ENCODE measurements at places on chromosomes 7 and 10.

- no peak for DNase-seq
Observed at GRCh38 chr7:98238076-98238475, 14.0 kb downstream of the TECPR1 start.

DNA sequence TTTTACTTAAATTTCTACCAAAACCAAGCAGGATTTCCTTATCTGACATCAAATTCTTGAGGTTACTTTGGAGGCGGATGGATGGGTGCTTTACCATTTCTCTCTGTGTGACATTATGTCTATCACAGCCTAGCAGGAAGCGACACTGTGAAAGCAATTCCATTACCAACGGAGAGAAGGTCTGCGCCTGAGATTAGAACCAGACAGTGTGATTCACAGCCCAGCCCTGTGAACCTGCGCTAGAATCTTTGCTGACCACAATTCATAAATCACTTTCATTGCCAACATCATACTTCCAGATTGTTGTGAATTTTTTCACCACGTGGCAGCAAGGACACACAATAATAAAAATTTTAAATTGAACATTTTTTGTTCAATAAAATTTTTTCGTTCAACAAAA is 126.5 kb downstream of the CUBN start:
- DNase-seq: no peak

GRCh38 chr10:53479365-53479764 is 706.8 kb upstream of the MBL2 start:
- no peak for DNase-seq

GRCh38 chr7:132393789-132394261 is 182.4 kb downstream of the PLXNA4 start:
- DNase-seq: no peak

DNA sequence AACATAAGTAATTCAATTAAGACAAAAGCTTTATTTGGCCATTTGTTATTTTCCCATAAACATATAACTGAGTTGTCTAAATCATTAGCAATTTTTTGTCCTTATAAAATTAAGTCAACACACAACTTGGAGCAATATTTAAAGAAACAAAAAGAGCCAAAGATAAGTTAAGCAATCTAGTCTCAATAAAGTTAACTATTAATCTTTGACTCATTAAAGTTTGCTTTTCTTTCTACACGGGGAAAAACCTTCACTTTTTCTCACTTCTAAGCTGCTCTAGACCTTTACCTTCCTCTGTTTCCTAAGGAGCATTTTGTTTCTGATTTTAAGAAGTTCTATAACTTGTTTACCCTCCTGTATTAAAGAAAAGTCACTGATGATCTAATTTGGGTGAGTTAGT is 867.1 kb upstream of the PHF14 start:
- no peak for DNase-seq

DNA sequence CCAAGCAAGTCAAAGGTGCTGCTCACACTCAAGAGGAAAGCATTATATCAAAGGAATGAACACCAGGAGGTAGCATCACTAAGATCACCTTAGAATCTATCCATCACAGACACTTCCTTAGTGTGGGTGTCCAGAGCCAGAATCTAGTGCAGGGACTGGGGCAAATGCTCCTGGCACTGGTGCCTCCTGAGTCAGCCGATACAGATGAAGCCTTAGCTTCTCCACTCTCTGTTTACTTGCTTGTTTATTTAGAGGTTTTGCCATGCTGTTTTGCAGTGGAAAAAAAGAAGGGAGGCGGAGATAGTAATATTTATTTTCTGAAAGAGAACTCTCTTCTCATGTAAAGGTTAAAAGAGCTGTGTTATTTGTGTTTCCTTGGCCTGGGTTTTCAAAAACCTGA is 303.1 kb downstream of the WDR11 start:
- DNase-seq: no peak

DNA sequence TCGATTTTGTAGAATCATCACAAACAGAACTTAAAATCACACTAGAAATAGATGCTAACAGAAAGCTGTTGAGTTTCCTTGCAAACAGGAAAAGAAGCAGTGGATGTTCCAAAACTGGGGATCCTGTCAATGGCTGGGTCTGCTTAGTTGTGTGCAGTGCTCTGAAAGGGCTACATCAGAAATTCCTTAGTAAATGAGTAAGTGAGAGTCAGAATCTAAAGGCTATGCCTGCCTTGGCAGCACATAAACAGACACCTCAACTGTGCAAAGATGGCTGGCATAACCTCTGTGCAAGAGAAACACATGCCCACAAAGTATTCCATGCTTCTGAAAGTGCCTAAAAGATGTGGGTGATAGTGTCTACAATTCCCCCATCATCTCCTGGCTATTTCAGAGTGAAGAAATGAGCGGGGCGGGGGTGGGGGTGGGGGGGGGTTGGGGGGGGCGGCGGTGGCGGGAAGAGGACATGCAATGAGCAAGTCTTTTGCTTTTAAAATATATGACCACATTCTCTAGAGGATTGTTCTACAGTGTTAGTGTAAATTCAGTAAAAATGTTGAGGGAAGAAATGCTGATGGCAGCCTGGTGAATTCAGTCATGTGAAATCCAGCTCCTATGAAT is 138.1 kb upstream of the LAMB4 start:
- DNase-seq: no peak

DNA sequence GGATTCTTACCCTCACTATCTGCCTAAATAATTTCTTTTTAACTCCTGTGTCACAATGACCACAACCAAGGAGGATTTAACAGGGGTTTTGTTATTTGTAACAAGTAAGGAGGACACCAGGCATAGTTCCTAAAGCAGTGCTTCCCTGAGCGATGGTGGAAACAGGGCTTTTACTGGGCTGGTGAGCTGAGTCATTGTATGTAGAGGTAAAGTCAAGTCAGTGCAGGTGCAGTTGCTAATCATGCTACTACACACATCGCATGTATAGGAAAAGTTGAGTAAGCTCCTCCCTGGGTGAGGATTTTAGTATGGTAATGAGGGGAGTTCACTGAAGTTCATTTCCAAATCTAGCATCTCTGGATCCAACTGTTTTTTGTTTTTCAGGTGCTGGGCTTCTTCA is 22.9 kb upstream of the ABCA13 start:
- DNase-seq: no peak

GRCh38 chr10:18689498-18689897 is 30.3 kb downstream of the ARL5B start:
- no peak for DNase-seq

GRCh38 chr10:15408557-15408956 is 37.5 kb upstream of the FAM171A1 start:
- DNase-seq: no peak

DNA sequence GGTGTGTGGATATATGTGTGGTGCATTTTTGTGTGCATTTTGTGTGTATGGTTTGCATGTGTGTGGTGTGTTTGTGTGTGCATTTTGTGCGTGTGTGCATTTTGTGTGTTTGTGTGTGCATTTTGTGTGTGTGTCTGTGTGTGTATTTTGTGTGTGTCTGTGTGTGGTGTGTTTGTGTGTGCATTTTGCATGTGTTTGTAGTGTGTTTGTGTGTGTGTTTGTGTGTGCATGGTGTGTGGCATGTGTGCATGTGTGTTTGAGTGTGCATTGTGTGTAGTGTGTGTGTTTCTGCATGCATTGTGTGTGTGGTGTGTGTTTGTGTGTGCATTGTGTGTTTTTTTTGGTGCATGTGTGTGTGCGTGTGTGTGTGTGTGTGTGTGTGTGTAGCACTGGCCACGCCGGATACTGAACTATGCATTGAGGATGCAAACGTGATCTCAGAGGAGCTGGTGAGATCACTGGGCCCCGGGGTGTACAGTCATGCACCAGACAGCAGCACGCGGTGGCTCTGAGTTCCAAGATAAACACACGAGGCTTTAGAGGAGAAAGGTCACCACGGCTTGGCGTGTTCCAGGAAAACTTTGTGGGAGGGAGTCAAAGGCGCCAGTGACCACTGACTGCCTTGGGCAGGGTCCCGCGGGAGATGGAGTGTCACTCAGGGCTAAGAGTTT is 106.6 kb upstream of the SHH start:
- peak; percentile 90 for DNase-seq

GRCh38 chr7:71896535-71896934 is 515.6 kb downstream of the CALN1 start:
- no peak for DNase-seq

DNA sequence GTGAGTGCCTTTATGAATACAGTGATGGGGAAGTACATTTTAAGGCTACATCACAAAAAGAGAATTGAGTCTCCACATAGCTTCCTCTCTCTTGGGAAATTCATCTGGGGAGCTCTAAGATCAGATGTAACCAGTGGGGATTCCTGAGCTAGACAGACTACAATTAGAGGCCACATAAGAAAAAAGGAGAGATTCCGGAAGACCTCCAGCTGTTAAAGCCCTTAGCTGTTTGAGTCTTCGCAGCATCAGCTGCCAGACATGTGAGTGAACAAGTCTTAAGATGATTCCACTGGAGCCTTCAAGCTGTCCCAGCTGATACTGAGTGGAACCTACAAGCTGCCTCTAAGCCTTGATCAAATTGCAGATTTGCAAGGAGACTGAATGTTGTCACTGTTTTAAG is 448.5 kb downstream of the NXPH1 start:
- no peak for DNase-seq

DNA sequence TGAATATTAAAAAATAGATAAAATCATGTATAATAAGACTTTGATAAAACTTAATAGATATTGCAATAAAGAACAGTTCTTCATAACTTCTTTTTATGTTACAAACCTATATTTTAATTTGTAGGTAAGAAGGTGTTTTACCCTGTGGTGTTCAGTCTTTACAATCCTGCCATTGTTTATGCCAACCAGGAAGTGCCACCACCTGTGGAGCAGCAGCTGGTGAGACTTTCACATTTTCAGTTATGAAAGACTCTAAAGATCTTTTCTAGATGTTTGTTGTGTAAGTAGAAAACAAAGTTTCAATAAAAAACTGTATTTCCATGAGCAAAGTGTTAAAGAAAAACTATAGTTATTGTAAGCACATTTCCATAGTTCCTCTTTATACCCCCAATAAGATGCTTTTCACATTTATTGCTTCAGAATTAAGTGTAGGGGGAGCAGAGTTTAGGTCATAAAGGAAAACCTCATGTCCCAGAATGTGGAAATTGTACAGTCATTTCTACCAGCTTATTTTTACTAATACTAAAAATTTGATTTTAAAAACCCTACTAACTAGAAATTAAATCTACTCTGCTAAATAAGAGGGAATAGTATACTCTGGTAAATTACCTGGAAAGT is 28.7 kb downstream of the CSGALNACT2 start:
- DNase-seq: no peak

DNA sequence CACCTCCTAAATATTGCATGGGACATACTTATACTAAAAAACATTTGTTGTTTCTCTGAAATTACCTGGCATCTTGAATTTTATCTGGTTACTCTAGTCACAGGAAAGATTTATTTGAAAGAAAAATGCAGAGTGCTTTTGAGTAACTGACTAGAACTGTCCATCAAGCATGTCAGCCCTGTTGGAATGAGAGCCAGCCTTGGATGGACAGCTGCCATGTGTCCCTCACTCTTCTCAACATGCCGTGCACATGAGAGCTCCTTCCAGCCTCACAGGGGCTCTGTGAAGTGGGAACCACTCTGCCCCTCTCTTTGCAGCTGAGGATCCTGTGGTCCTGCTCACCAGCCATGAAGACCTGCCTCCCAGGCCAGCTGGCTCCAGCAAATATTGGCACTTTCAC is 118.3 kb upstream of the SHH start:
- DNase-seq: no peak

DNA sequence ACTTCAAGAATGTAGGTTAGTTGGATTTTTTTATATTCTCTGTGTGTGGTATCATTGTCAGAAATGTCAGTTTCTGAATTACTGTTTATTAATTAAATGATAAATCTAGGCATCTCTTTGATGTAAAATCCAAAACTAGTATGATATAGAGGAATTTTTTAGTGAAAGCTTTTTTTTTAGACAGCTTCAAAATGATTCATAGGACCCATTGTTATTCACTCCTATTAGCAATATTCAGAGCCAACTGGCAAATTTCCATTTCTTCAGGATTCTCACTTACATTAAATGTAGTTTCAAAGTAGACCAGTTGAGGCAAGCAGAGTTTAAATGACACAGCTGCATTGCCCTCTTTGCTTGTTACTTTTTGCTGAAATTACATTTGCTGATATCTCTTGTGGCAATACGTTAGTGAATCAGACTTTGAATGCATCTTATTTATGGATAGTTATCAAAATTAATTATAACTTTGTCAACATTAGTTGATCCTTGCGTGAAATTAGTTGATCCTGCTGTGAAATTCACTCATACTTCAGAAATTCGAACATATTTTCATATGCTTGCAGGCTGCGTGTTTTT is 20.3 kb downstream of the ZNF277 start:
- no peak for DNase-seq

DNA sequence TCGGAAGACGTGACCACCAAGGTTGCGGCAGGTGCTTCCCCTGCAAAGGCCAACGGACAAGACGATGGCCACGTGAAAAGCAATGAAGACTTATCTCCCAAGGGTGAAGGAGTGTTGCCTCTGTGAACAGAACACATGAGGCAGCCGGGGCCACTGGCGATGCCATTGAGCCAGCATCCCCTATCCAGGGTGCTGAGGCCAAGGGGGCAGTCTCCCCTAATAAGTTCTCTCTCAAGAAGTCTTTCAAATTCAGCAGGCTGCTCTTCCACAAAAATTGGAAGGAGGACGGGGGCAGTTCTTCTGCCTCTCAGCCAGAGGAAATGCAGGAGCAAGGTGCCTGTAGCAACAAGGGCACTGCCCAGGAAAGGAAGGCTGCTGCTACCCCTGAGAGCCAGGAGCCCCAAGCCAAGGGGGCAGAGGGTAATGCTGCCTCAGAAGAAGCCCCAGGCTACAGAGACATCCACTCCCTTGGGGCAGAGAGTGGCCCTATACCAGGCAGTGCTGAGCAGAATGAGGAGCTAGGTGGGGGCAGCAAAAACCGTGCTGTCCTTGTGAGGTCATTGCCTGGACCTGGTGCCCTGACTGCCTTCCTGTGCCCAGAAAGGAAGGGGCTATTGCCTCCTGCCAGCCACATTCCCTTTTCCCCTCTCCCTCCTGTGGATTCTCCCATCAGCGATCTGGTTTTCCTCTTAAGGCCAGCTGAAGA is 17.3 kb downstream of the NT5C2 start:
- no peak for DNase-seq

DNA sequence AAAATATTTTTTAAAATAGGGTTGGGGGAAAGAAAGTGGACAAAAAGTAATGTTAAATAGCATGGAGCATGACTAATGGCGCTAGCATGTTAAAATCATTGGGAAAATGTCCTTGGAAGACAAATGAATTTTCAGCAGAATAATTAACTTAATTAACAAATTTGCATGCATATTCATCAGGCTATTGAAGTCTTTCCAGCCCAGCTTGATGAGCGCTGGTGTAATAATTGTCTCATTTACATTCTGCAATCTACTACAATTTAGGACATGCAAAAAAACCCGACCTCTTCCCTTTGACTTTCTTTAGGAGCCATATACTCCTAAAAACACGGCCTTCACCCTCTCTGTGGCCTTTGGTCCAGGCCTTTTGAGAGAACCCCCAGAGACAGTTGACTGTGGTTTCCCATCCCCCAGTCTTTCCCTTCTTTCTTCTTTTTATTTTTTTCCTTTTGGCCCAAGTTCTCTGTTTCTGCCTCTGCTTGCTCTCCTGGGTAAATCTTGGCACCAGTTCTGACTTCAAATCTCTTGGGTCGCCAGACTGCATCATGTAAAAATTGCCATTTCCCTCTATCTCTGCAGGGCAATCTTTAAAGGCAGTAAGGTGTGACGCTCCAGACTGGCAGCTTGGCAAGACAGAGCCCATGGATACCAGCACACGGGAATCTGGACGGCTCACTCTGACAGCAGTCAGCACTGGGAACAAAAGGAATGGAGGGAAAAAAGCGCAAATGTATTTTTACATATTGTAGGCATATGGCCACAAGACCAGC is 105.5 kb downstream of the NEUROD6 start:
- no peak for DNase-seq

GRCh38 chr7:17552952-17553351 is 254.5 kb downstream of the AHR start:
- no peak for DNase-seq
